ENCODE measurements at places on chromosomes 2 and 18.

- DNase-seq, result no peak
Observed at GRCh38 chr2:238956676-238957075, 108.8 kb downstream of the TWIST2 start.

DNA sequence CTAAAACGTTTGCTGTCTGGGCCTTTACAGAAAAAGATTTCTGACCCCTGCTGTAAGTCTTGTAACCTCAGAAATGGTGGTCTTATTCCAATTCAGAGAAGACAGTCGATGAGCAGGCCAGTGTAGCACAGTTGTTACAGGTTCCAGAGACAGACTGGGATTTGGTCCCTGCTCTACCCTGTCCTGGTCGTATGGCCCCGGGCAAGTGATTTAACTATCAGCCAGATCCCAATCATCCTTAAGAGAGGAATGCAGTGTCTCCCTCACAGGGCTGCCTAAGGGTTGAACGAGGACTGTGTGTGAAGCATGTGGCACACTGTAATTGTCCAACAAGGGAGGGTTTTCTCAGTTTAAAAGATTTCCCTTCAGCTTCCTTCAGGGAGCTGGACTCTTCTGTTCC lies 47.2 kb downstream of the HK2 start:
- DNase-seq, result no peak

GRCh38 chr2:109458512-109458911 lies 155.3 kb downstream of the SEPTIN10 start:
- DNase-seq, result no peak

DNA sequence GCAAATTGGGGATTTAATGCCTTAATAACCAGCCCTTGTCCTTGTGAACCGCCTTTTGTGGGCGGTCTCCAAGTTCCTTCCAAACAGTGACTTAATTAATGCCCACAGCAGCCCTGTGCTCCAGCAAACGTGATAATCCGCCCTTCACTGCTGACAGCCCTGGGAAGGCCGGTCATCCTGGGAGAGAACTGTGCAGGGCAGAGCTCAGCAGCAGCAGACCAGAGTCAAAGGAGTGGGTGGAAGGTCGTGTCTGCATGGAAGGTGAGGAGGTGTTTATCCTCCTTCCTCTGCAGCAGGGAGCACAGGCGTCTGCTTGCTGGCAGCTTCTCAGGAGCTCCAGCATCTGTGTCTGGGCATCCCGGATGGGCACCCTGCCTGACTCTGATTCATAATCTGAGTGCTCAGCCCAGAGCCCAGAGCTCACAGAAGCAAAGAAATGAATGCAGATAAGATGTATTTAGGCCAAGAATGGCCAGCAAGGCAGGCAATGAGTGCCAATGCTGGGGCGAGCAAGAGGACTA lies 270.0 kb upstream of the PXDN start:
- no peak for DNase-seq

DNA sequence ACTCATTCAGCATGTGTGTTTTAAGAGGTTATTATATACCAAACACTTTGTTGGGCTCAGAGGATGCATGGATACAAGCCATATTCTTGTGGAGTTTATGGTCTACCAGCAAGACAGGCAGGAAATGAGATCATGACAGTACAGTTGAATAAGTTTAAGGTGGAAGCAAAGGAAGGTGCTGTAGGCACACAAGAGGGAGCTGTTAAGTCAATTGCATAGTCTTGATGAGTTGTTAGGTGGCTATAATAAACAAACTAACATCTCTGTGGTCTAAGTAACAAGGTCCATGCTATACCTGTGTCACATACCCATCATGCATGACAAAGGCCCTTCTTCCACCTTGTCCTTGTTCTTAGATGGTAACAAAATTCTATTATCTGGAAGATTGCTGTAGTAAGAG lies 538.3 kb downstream of the CNTNAP5 start:
- no peak for DNase-seq

DNA sequence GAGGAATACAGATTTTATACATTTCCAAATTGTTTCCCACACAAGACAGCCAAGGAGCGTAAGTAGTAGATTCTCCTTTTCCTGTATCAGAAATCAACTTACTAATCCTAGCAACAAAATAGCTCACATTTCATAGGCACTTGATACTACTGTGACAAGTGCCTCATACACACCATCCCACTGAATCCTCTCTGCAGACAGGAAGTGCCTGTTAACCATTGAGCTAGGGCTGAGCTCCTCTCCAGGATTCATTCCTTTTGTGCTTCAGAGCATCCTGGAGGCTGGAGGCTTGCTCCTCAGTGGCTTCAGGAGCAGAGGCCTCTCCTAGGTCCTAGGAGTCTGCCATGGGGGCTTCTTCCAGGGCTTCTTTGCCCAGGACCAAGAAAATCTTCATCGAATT lies 20.8 kb upstream of the ZNF396 start:
- DNase-seq, result no peak

DNA sequence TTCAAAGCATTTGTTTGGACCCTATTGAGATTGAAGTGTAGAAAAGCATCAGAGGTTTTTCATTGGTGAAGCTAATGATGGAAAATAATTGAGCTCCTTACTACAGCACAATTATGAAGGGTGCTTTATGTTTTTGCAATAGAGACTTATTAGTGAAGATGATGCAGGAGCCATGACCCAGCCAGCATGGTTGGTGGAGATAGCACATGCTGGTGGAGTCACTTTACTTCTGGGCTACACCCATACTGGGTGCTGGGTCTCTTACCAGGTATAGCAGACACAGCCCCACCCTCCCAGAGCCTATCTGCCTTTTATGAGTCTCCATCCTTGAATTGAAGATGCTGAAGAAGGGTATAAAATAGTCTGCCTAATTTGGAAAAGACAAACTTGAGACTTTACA lies 3.6 kb downstream of the ACP1 start:
- no peak for DNase-seq
